ENCODE measurements at places on chromosomes 11 and 22. TPM values are rescaled to one million over a fixed set of nuclear protein-coding genes. Genes with fewer than 3 reads are reported as not detected.

SYT8 gene
- 0.60 TPM for total RNA-seq

OR51M1 gene
- not detected for total RNA-seq

PRCP gene
- 84.2 TPM for total RNA-seq

CYP2D6 gene
- 0.18 TPM for total RNA-seq

NPTXR gene
- 2.5 TPM for total RNA-seq

OLFML1 gene
- total RNA-seq, result 0.69 TPM

C11orf86 gene
- total RNA-seq, result 0.17 TPM

ELMOD1 gene
- total RNA-seq, result not detected

PATE2 gene
- total RNA-seq, result not detected

TP53AIP1 gene
- total RNA-seq, result 0.11 TPM

C11orf98 gene
- 91.8 TPM for total RNA-seq

FAR1 gene
- total RNA-seq, result 1.1 TPM

MCAM gene
- total RNA-seq, result 15.2 TPM

MAP6 gene
- 0.04 TPM for total RNA-seq

RASGRP2 gene
- total RNA-seq, result not detected

POLDIP3 gene
- total RNA-seq, result 47.4 TPM

LRRC32 gene
- total RNA-seq, result not detected

GSTT2 gene
- total RNA-seq, result not detected

CDHR5 gene
- 0.21 TPM for total RNA-seq

CCDC73 gene
- 0.11 TPM for total RNA-seq

VSIG2 gene
- 0.80 TPM for total RNA-seq

STIP1 gene
- total RNA-seq, result 217 TPM

ETS1 gene
- total RNA-seq, result 0.18 TPM

ISX gene
- total RNA-seq, result 3.0 TPM

CASP5 gene
- total RNA-seq, result not detected

MS4A15 gene
- not detected for total RNA-seq

SEC14L6 gene
- 0.09 TPM for total RNA-seq

CARD18 gene
- total RNA-seq, result not detected

POTEH gene
- total RNA-seq, result not detected

GRM5 gene
- not detected for total RNA-seq

P2RY2 gene
- total RNA-seq, result 3.0 TPM

ESRRA gene
- total RNA-seq, result 28.3 TPM

PRRG4 gene
- total RNA-seq, result 0.95 TPM

APOL1 gene
- total RNA-seq, result 11.2 TPM

OR5A2 gene
- total RNA-seq, result not detected

TPBGL gene
- not detected for total RNA-seq

TRIM48 gene
- not detected for total RNA-seq

MEI1 gene
- 0.75 TPM for total RNA-seq

MFRP gene
- not detected for total RNA-seq

EHF gene
- total RNA-seq, result 0.24 TPM

OR2D2 gene
- total RNA-seq, result not detected

LSP1 gene
- 1.00 TPM for total RNA-seq

SPDYC gene
- 0.15 TPM for total RNA-seq

IGSF22 gene
- not detected for total RNA-seq

SEZ6L gene
- total RNA-seq, result not detected

OR8G5 gene
- total RNA-seq, result not detected

ELFN2 gene
- total RNA-seq, result not detected

OR52N4 gene
- not detected for total RNA-seq

FAM181B gene
- not detected for total RNA-seq

CKAP5 gene
- total RNA-seq, result 220 TPM

ART1 gene
- not detected for total RNA-seq

OR10A4 gene
- not detected for total RNA-seq

MS4A3 gene
- total RNA-seq, result not detected

OVOL1 gene
- total RNA-seq, result not detected

CLCF1 gene
- total RNA-seq, result 0.48 TPM

PLAAT4 gene
- total RNA-seq, result 1.00 TPM

RFPL2 gene
- total RNA-seq, result not detected

MYEOV gene
- total RNA-seq, result 0.17 TPM

NAV2 gene
- total RNA-seq, result 17.8 TPM

Measured in HepG2 (cell line).